ENCODE measurements at places on chromosomes 12 and 14.

GRCh38 chr14:63933711-63934110, 80.9 kb downstream of the SYNE2 start:
- DNase-seq, result no peak

GRCh38 chr12:91056488-91056887, 1.3 kb downstream of the KERA start:
- no peak for DNase-seq

GRCh38 chr12:46608431-46609272, 217.1 kb downstream of the SLC38A4 start:
- DNase-seq, result no peak

DNA sequence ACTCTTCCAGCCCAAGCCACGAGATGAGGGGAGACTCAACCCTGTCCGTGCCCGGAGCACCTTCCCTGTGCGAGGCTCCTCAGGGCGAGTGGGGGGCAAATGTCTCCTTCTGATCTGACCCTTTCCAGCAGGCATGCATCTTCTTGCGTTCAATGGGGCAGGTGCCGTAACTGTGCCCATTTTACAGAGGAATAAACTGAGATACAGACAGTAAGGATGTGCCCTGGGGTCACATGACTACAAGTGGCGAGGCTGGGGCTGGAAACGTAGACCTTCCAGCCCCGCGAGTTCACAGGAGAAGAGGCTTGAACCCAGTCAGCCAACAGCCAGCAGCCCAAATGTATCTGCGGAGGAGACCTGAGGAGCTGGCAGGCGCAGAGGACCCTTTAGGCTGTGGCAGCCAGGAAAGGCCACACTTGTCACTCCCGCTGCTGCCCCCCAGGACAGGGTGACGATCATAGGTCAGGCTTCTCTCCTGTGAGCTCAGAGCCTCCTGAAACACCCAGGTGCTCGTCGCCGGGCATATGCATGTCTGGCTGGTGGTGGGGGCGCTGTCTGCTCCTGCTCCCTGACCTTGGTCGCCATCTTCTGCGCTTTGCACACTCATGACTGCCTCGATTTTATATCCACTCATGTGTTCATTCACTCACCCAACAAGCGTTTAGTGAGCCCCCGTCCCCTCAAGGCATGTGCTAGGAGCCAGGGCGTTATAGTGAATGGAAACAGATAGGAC, 41.7 kb downstream of the CCDC88C start:
- DNase-seq, result no peak

GRCh38 chr12:118061873-118062843, 1.2 kb upstream of the WSB2 start:
- no peak for DNase-seq

DNA sequence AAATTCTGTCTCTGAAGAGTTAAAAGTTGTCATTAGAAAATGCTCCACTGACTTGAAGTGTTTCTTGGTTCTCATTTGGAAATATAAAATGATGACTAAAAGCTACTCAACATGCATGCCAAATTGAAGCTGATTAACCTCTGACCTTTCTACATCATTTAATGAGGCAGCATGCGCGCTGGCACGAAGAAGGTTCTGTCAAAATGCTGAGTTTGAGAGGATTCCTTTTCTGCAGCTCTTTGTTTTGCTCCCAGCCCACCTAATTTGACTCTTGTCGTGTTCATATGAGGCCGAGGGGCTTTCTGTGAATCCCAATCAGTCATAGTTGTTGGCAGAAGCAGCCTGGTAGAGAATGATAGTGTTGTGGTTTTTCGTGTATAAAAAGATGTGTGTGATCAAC, 153.4 kb downstream of the BRMS1L start:
- no peak for DNase-seq

- DNase-seq, result no peak
Observed at GRCh38 chr12:4829793-4830162, 79.9 kb upstream of the KCNA1 start.

GRCh38 chr14:55347040-55347439, 64.6 kb downstream of the ATG14 start:
- DNase-seq, result no peak

GRCh38 chr12:19671695-19672094, 232.4 kb downstream of the AEBP2 start:
- no peak for DNase-seq

- DNase-seq, result no peak
Observed at GRCh38 chr12:67045650-67046049, 223.5 kb upstream of the CAND1 start.

- no peak for DNase-seq
Observed at GRCh38 chr14:54342806-54343205, 54.0 kb upstream of the CDKN3 start.

GRCh38 chr14:58501214-58501816, 73.8 kb downstream of the KIAA0586 start:
- DNase-seq, result no peak

All from activated naive CD4-positive, alpha-beta T cell treated with anti-CD3 and anti-CD28 coated beads, Interleukin-2, amount 50 U/mL, for 72 hours (primary cell).